ENCODE measurements at places on chromosomes 16 and 17. TPM values are rescaled to one million over a fixed set of nuclear protein-coding genes. Genes with fewer than 3 reads are reported as not detected.
A peak's percentile ranks its signal among the peaks of the same experiment; 100 is the strongest.

- no peak overlapping the region for H3K4me3 ChIP-seq
- peaks cover 7% of the 10 kb centered on the region for H3K27me3 ChIP-seq
- H3K4me1 ChIP-seq = no peaks in the 10 kb centered on the region
- H3K36me3 ChIP-seq = no peaks in the 10 kb centered on the region
These were observed 16.0 kb upstream of the CCL17 start for GRCh38 chr16:57388359-57389086.

DNA sequence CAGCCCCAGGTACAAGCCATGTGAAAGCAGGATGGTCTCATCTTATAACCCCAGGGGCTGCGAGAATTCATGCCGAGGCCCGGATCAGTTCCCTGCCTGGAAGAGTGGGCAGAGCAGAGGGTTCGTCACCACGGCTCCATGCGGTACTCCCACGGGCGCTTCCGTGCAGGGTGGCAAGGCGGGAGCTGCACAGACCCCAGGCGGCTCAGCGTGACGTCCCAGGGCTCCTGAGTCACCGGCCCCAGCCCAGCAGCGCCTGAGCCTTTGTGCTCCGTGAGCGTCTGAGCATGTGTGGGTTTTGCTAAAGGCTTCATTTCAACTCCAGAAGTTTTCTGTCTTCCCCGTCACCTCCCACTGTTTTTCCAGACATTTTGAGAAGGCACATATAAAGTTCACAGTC, 71.2 kb upstream of the CHMP6 start:
- peaks cover 16% of the 10 kb centered on the region for H3K36me3 ChIP-seq
- peaks cover 3% of the 10 kb centered on the region for H3K4me1 ChIP-seq

DNA sequence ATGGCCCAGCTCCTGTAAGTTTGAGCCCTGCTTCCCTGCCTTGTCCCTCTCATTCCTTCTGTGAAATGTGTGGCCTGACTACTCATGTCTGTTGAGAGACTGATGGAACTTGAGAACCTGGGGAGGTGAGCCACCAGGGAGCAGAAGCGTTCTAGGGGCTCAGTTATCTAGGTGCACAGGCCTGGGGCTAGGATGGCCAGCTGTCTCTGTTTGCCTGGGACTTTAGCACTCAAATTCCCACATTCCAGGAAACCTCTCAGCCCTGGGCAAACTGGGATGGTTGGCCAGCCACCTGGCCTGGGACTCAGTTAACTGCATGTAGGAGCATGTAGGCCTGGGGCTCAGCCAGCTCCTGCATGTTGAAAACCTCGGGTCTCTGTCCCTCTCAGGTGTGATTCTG, 9.3 kb upstream of the EPN3 start:
- H3K4me3 ChIP-seq = no peak overlapping the region
- no peaks in the 10 kb centered on the region for H3K27me3 ChIP-seq
- DNase-seq = no peak
- H3K4me1 ChIP-seq = peaks cover 1% of the 10 kb centered on the region
- no peaks in the 10 kb centered on the region for H3K36me3 ChIP-seq
- H3K27ac ChIP-seq = no peak overlapping the region

DNA sequence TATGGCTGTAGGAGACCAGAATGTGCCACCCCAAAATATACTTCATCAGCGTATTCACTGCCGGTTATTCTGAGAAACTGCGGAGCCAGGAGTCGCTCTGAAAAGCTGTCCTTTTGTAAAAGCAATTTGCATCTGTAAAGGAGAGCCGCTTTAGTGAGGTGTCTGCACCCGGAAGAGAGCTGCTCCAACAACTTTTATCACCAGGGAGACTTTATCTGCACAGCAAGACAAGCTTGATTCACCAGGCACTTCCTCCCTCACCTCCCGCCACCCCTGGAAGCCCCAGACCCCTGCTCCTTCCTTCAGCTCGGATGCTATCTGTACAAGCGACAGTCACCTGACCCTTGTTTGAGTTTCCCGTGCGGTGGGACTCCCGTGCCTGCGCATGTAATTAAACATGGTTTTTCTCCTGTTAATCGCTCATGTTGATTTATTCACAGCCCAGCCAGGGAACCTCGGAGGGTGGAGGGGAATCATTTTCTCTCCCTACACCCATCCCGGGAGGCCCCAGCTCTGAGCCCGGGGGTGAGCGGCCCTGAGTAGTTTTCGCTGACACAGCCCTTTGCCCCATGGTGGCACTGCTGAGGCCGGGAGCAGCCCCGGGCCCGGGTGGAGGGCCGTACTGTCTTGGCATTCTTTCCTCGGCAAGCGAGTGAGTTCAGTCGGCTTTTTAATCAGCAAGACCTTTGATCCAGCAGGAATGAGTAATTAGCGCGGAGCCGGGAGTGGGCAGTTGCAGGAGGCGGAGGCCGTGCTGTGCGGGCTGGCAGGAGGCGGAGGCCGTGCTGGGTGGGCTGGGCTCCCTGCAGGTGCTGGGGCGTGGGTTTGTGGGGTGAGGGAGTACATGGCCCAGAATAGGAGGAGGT, 222.7 kb upstream of the CIBAR2 start:
- no peaks in the 10 kb centered on the region for H3K36me3 ChIP-seq
- H3K4me1 ChIP-seq = peaks cover 21% of the 10 kb centered on the region
- DNase-seq = peak; percentile 47
- H3K27ac ChIP-seq = peak overlapping the region; percentile 67
- peak overlapping the region; percentile 52 for H3K4me3 ChIP-seq

GRCh38 chr17:4720787-4721186, 10.4 kb downstream of the ARRB2 start:
- H3K4me3 ChIP-seq = no peak overlapping the region
- no peak for DNase-seq
- no peaks in the 10 kb centered on the region for H3K27me3 ChIP-seq
- H3K36me3 ChIP-seq = peaks cover 59% of the 10 kb centered on the region
- peak overlapping the region; percentile 39 for H3K27ac ChIP-seq
- peaks cover 50% of the 10 kb centered on the region for H3K4me1 ChIP-seq

- H3K27me3 ChIP-seq = no peaks in the 10 kb centered on the region
- no peak overlapping the region for H3K27ac ChIP-seq
- DNase-seq = peak; percentile 48
- H3K4me1 ChIP-seq = peaks cover 4% of the 10 kb centered on the region
These were observed 102.6 kb upstream of the CREBBP start for GRCh38 chr16:3983081-3983520.

GRCh38 chr17:45145035-45145389, 3.3 kb upstream of the HEXIM1 start:
- H3K27ac ChIP-seq = no peak overlapping the region
- peaks cover 18% of the 10 kb centered on the region for H3K36me3 ChIP-seq
- H3K4me1 ChIP-seq = peaks cover 34% of the 10 kb centered on the region
- DNase-seq = no peak
- H3K27me3 ChIP-seq = no peaks in the 10 kb centered on the region
- H3K4me3 ChIP-seq = no peak overlapping the region

GRCh38 chr17:10295728-10296343, 77.0 kb downstream of the MYH13 start:
- no peak overlapping the region for H3K4me3 ChIP-seq
- peaks cover 6% of the 10 kb centered on the region for H3K27me3 ChIP-seq
- H3K36me3 ChIP-seq = no peaks in the 10 kb centered on the region
- DNase-seq = peak; percentile 51
- H3K27ac ChIP-seq = no peak overlapping the region
- peaks cover 13% of the 10 kb centered on the region for H3K4me1 ChIP-seq

GRCh38 chr16:85546585-85547447, 66.3 kb upstream of the GSE1 start:
- peaks cover 10% of the 10 kb centered on the region for H3K4me1 ChIP-seq
- H3K4me3 ChIP-seq = no peak overlapping the region
- peaks cover 2% of the 10 kb centered on the region for H3K27me3 ChIP-seq
- no peaks in the 10 kb centered on the region for H3K36me3 ChIP-seq
- H3K27ac ChIP-seq = no peak overlapping the region

GRCh38 chr17:609232-609810, 105.3 kb downstream of the VPS53 start:
- H3K27ac ChIP-seq = no peak overlapping the region
- no peak for DNase-seq
- peaks cover 12% of the 10 kb centered on the region for H3K36me3 ChIP-seq
- no peaks in the 10 kb centered on the region for H3K4me1 ChIP-seq
- no peak overlapping the region for H3K4me3 ChIP-seq

GRCh38 chr16:75065149-75065505, 51.5 kb downstream of the LDHD start:
- peak overlapping the region; percentile 64 for H3K4me3 ChIP-seq
- H3K4me1 ChIP-seq = peaks cover 36% of the 10 kb centered on the region
- H3K27me3 ChIP-seq = no peaks in the 10 kb centered on the region
- DNase-seq = peak; percentile 61

DNA sequence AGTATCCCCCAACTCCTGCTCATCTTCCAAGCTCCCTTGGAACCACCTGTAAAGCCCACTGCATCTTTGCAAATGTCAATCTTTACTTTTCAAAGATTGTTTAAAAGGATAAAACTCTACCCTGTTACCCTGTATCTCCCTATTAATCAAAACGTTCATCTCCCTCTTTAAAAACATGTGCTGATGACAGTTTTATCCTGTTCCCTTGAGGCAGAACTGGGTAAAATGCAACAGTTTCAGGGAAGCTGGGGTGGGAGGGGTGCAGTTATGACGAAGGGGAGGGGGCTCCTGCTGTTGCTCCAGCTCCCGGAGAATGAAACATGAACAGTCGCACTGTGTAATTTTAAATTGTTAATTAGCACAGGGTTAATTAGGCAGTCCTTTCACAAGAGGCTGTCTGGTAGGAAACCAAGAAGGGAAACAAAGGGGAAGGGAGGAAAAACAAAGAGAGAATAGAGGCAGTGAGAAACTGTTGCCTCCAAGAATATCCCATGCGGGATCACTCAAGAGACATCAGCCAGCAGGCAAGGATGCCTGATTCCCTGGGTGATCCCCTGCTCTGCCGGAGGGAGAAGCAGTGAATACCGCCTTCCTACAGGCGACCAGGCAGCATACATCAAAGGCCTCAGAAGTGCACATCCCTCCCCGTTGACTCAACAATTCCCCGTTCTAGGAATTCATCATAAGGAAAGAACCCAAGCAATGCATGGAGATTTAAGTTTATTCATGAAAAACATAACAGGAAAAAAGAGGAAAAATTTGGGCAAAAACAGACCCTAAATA, 84.2 kb downstream of the ZFHX3 start:
- peaks cover 14% of the 10 kb centered on the region for H3K27me3 ChIP-seq
- no peak for DNase-seq
- no peak overlapping the region for H3K27ac ChIP-seq
- no peaks in the 10 kb centered on the region for H3K36me3 ChIP-seq
- H3K4me3 ChIP-seq = no peak overlapping the region

DNA sequence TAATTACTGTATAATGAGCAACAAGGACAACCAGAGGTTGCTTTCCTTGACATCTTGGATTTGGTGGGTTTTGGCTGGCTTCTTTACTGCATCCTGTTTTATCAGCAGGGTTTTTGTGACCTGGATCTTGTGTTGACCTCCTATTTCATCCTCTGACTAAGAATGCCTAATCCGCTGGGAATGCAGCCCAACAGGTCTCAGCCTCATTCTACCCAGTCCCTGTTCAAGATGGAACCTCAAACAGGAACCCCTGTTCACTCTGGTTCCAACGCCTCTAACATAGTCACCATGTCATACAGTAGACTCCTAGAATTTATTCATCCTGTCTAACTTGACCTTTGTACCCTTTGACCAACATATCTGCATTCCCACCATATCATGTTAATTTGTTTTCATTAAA, 183.8 kb upstream of the SOX9 start:
- no peaks in the 10 kb centered on the region for H3K36me3 ChIP-seq
- no peak for DNase-seq

DNA sequence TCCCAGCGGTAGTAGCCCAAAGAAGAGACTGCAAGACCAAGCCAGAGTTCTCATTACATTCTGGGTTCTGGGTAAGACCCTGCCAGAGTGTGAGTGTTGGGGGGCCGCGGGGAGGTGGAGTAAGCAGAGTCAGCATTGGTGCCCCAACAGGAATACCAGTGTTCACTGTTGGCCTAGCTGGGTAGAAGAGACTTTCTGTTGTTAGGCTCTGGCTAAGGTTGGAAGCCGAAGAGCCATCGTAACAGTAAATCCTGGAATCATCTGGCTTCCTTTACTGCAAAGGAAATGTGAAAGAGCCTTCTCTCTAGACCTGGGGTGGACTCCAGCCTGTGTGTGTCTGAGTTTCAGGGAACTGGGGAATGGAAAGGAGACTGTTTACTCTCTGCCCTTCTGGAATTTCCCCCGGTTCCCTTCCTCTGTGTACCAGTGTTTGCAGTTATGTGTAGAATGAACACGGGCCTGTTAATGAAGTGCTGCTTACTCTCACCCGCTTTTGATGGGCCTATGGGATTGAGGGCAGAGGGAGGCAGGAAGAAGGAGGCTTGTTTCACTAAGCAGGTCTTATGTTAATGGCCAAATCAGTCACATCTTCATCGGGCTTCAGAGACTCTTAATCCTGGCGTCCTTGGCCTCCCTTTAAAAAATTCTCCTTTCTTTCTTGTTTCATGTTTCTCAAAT, 68.5 kb downstream of the WWP2 start:
- H3K27me3 ChIP-seq = no peaks in the 10 kb centered on the region
- H3K4me1 ChIP-seq = peaks cover 5% of the 10 kb centered on the region

DNA sequence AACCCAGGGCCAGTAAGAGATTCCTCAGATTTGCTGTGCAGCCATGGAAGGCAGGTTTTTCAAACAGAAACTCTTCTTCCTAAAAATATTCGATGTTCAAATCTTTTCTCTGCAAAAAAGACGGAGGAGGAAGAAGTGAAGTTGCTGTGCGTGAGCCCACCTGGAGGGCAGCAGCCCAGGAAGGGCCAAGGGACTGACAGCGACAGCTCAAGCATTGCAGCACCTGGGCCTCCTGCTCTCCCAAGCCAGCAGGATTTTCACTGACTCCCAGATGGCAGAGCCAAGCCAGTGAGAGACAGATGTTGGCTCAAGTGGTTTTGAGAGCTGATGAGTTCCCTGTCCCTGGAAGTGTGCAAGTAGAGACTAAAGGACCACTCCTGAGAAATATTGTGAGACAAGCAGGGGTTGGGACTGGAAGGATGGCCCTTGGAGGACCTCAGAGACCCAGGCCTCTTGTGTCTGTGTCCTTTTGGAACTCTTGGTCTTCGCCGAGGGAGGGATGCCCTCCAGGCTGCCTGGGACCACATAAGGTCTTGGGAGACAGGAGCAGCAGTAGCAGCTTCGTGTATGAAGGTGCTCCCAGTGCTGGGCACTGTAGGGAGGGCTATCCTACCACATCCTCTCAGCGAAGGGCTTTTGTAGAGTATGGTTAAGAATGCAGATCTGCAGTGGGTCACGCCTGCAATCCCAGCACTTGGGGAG, 29.3 kb upstream of the TNFRSF13B start:
- H3K27ac ChIP-seq = no peak overlapping the region
- no peak overlapping the region for H3K4me3 ChIP-seq
- DNase-seq = no peak
- H3K27me3 ChIP-seq = no peaks in the 10 kb centered on the region

- no peak for DNase-seq
- H3K27ac ChIP-seq = peak overlapping the region; percentile 65
- H3K4me3 ChIP-seq = peak overlapping the region; percentile 32
- H3K36me3 ChIP-seq = peaks cover 82% of the 10 kb centered on the region
- H3K4me1 ChIP-seq = peaks cover 70% of the 10 kb centered on the region
These were observed 7.4 kb downstream of the XYLT1 start for GRCh38 chr16:17463335-17463734.

The CES3 gene
- total RNA-seq = 2.4 TPM

The TPPP3 gene
- total RNA-seq = not detected

The PIK3R6 gene
- 20.7 TPM for total RNA-seq

The PPP1R27 gene
- total RNA-seq = not detected

The RHBDL3 gene
- total RNA-seq = 1.0 TPM

The GPRC5C gene
- not detected for total RNA-seq

The HOXB2 gene
- 17.7 TPM for total RNA-seq

The PARD6A gene
- 14.7 TPM for total RNA-seq

The PRKCA gene
- 74.1 TPM for total RNA-seq

The ZFP3 gene
- 3.3 TPM for total RNA-seq

The CX3CL1 gene
- not detected for total RNA-seq

The CLDN7 gene
- total RNA-seq = 1.3 TPM

The FOXJ1 gene
- 8.7 TPM for total RNA-seq

The PMP22 gene
- total RNA-seq = not detected

The CYBC1 gene
- total RNA-seq = 220 TPM

Data from activated CD8-positive, alpha-beta T cell treated with anti-CD3 and anti-CD28 coated beads, Interleukin-2, amount 10 ng/mL, durations not matched to agents 7 days and 5 days (primary cell).